GM12864 (cell line): ENCODE measurements at places on chromosomes 5 and 9.

- DNase-seq, result no peak
Measured at GRCh38 chr5:98349251-98349989, 424.0 kb upstream of the RGMB start.

DNA sequence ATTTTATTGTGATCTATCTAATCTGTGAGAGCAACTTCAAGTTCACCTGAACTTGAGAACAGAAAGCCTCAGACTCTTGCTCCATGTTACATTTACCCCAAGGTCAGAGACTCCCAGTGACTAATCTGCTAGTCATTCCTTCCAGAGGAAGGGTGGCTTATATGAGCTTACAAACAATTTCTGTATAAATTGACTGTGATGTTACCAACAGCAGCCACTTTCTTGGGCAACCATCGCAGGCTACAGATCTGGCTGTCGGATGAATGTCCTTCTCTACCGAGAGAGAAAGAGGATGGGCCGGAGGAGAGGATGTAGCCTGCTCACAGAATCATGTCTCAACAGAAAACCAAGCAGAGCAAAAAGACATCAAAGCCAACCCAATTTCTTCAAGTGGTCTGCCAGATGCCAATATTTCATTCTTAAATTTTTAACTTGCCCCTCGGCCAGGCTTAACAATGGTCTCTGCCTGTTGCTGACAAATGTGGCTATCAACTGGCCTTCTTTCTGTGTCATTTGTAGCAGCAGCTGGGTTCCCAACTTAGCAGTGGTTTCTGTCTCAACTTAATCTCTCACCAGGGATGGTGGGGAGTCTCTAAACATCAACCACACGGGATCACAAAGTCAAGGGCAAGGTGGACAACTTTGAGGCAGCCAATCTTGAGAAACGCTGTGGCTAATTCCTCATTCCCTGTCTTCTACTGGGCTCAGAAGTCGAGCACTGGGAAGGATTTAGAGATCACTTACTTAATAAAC lies 81.3 kb downstream of the RAPGEF1 start:
- DNase-seq, result no peak

GRCh38 chr5:103243665-103244064 lies 14.9 kb upstream of the MACIR start:
- DNase-seq, result no peak

- DNase-seq, result no peak
Measured at GRCh38 chr9:15211815-15212495, 95.1 kb downstream of the TTC39B start.

DNA sequence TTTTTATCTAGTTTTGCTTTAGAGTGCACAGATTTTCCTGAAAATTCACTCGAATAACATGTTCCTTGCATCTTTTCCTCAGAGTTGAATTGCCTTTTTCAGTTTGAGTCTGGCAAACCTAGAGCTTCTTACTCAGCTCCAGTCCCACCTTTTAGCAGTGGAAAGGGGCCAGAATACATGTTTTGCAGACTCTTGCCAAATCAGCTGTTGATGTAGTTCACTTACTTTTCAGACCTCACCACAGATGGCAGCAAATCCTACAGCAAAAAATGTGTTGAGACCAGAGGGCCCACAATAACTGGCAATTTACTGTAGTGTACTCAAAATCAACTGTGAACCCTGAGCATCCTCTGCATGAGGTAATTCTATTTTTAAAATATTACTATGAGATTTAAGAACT lies 545.2 kb upstream of the ACO1 start:
- no peak for DNase-seq
